ENCODE measurements at places on chromosomes 12 and 14.

GRCh38 chr12:57869298-57869926 lies 22.9 kb upstream of the CTDSP2 start:
- no peak for DNase-seq

GRCh38 chr12:3636328-3636727 lies 116.6 kb downstream of the CRACR2A start:
- DNase-seq, result no peak

DNA sequence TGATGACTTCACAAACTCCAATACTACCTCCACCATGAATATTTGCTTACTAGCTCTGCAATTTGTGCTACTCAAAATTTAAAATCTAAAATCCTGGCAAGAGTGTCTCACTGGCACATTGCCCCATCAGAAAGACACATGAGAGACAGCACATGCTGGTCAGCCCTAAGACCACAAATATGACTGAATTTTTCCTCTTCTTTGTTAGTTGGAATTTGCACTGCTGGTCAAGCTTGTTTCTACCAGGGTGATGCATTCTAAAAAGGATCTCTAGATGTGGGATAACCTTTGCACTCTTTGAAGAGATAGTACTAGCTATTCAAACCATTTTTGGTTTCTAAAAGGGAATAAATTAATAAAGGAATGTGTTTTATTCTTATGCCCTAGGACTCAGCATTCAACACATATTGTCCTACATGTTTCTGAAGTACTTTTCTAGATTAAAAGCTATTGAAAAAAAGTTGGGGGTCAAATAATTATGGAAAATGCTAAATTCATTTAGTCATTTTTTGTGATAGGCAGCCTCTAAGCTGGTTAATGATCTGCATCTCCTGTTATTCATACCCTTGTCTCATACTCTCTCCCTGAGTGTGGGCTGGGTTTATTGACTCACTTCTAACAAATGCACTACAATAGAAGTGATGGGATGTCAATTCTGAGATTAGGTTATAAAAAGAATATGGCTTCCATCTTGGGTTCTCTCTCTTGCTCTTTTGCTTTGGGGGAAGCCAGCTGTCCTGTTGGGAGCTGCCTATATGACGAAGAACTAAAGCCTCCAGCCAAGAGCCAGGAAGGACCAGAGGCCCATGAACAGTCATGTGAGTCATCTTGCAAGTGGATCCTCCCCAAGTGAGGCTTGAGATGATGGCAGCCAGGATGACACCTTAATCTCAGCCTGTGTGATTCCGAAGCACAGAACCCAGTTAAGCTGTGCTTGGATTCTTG lies 211.5 kb upstream of the CRY1 start:
- DNase-seq, result no peak

DNA sequence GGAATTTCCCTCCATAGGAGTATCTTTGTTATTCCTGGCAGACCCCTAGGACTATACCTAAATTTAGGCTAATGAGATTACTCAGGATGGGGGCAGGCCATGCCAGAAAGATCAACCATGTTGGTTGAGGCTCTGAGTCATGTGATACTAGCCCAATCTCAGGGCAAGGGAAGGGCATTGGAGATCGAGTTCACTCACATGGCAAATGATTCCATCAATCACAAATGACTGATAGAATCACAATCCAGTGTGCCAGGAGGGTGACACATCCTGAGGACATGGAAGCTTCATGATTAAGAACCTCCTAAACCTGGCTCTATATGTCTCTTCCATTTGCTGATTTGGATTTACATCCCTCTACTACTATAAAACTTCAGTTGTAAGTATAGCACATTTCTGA lies 182.3 kb downstream of the NTF3 start:
- DNase-seq, result no peak

DNA sequence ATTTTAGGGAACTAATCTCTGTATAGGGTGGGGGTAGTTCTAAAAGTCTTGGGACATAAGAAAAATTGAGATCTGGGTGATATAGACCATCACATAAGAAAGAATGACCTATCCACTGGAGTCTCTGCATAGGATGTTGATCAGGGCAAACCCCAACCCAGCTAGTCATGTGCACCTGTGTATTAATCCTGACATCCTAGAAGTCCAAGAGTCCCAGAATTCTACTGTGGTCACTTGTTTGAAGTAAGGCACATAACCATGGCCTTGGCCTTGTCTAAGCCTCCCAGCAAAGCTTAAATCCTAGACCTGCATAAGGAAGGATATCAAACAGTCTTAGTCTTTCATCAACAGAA lies 334.1 kb upstream of the DCN start:
- no peak for DNase-seq

DNA sequence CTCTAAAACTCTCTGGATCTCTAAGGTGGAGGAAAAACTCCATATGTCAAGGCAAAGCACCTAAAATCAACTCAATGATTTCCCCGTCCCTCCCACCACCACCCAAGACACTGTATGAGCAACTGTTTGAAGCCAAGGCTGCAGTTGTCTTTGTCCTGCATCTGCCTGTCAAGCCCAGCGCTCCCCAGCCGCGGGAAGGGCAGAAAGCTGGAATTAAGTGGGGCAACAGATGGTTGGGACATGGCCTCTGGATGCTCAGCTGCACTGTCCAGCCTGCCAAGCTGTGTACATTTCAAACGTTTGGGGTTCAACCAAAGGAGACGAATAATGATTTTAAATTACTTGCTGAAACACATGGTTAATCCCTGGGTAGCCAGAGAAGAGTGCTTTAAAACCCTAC lies 42.2 kb upstream of the PTGR2 start:
- DNase-seq, result no peak

GRCh38 chr12:83128540-83128939 lies 441.8 kb downstream of the TMTC2 start:
- no peak for DNase-seq

DNA sequence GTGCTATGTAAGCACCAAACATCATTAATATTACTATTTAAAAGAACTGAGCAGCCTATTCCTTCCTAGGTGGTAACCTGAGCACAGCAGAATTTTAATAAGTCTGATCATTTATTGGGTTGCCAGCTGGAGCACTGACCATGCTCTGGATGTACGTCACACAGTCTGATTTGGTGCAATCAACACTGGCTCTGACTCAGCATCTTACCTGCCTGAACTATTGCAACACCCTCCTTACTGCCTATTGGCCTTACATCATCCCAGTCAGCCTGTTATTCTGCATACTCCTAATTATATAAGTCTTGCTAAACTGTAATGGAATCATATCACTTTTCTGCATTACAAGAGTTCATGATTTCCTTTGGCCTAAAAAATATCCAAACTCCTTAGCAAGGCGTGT lies 149.7 kb downstream of the PTPRO start:
- DNase-seq, result no peak

- peak; percentile 6 for DNase-seq
Observed at GRCh38 chr12:19792028-19792427, 352.7 kb downstream of the AEBP2 start.
